NCI-H1930 (cell line): ENCODE measurements at places on chromosomes 12 and 14.

- peak; percentile 82 for DNase-seq
Measured at GRCh38 chr12:52023182-52023975, 16.6 kb downstream of the TAMALIN start.

GRCh38 chr14:105102361-105102870 is 37.2 kb upstream of the GPR132 start:
- DNase-seq = no peak

DNA sequence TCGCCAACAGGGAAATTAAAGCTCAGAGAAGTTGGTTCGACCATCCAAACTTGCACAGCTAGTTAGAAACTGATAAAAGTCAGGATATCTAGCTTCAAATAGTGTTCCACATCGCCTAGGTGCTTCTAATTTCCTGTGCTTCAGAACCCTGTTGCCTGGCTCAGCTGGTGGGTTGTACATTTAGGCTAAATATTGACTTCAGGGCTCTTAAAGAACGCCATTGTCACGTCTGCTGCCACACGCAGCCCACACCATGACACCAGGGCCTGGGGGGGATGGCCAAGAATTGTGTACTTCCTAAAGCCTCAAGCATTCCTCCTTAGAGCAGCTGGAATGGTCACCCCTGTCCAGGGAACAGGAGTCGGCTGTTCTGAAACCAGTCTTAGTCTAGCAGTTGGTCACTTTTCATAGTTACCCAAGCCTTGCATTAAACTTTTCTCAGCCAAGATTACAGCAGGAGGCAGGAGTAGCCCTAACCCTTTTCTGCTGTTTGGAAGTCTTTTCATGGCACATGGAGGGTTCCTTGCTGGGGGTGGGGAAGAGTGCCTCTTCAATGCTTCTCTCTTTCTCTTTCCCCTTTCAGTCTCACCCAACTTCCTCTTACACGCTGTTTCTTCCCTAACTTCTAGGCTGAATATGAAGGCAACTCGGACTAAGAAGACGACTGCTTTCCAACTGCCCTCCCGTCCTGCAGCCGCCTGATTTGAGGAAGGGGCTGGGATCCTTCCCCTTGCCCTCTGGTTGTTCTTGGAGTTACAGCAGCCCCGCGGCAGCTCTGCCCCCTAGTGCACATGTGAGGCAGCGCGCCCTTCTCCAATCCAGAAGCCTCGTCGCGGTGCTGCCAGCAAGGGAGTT is 17.1 kb downstream of the FOS start:
- DNase-seq = peak; percentile 50

- no peak for DNase-seq
Measured at GRCh38 chr12:130639476-130640424, 76.3 kb downstream of the RIMBP2 start.

DNA sequence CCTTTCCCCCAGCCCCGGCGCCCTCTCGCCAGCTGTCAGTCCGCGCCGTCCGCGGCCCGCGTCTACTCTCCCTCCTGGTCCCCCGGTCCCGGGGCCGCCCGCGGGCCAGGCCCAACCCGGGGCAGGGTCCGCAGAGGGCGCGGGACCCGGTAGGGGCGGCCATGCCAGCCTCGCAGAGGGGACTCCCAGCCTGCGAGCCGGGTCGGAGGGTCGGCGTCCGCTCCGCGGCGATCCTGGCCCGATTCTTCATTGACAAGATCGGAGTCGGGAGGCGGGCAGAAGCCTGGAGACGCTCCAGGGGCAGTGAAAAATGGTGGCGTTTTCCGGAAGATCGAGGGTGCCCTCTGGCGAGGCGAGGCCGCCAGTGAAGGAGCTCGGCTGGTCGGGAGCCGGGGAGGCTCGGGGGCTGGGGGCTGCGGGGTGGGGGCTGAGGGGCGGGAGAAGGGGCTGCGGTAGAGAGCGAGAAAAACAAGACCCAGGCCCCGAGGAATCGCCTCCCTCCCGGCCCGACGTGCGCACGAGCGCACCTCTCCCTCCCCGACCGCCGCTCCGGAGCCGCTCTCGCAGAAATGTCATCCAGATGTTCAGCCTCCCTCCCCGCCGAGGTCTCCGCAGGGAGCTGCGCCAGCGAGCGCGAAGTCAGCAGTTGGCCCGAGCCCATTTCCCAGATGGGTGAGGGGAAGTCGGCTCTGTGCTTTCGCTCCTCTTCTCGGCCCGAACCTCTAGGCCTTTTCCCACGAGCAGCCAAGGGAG is 647 bp upstream of the TGFB3 start:
- DNase-seq = peak; percentile 73

- no peak for DNase-seq
Measured at GRCh38 chr14:65318636-65319506, 93.7 kb upstream of the FUT8 start.

DNA sequence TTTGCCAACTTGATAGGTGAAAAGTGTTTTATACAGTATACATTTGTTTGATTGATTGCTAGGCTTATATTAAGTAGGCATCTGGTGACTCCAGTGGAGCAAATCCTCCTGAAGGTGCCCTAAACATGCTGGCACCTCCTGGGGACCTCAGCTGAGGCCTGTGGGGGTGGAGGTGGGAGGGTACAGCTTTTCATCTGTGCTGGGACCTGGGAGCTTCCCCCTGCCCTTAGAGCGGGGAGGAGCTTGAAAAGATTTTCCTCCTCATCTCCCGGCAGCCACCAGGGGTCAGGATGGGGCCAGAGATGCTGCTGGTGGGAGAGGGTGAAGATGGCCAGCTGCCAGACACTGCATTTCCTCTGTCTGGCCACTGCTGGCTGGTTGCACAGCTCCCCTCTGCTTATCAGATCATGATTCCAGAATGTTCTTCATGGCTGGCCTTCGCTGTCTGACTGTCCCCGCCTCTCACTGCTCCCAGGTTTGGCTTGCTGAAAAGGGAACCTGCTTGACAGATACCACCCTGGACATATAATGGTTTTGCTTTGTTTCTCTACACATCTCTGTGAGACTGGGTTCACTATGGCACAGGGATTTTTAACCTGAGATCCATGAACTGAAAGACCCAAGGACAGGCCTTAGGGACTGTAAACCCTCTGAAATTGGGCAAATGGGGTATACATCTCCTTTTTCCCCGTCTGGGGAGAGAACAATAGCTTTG is 10.5 kb upstream of the JPH4 start:
- peak; percentile 64 for DNase-seq

DNA sequence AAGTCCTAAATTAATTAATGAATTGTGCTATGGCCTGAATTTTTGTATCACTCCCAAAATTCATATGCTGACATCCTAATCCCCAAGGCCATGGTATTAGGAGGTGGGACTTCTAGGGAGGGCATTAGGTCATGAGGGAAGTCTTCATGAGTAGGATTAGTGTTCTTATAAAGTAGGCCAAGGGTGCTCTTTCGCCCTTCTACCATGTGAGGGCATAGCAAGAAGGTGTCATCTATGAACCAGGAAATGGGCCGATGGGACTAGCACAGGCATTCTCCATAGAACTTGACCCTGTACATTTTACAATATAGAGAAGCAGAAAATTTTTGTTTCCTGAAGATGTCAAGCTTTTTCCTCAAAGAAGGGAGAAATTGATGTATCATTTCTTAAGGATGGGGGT is 12.5 kb downstream of the SYT10 start:
- no peak for DNase-seq

DNA sequence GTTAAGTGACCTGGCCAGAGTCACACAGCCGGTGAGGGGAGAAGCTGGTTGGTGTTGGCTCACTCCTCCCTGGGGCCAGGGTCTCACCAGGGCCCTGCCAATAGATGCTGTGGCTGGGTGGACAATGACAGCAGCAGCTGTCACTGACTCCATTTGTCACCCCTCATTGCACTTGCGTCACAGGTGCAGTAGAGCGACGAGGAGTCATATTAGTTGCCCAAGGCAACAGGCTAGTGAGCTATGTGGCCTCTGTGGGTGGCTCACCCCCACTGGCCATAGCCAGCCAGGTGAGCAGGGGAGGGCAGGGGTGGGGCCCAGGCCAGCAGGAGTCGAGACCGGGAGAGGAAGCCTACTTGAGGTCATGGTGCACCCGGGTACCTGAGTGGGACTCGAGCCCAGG is 9.7 kb downstream of the SLC25A47 start:
- DNase-seq = no peak

GRCh38 chr12:123055281-123055766 is 74.8 kb downstream of the ARL6IP4 start:
- DNase-seq = no peak

DNA sequence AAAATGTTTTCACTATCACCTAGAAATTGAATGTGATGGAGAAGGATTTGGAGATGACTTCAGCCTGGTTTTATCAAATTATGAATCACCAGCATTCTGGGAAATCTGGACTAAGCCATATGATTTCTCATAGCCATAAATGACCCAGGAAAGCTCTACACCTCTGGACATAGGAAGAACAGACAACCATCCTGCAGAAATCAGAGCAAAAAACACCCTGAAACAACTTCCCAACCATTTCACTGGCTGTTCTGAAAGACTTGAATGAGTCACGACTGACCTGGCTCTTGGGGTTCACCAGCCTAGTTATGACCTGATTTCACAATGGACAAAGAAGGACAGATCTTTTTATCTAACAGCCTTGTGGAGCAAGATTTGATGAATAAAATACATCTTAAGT is 123.8 kb downstream of the KCNH5 start:
- DNase-seq = no peak

- DNase-seq = no peak
Measured at GRCh38 chr12:104952816-104953215, 5.3 kb downstream of the SLC41A2 start.

- no peak for DNase-seq
Measured at GRCh38 chr14:94524093-94524492, 14.8 kb upstream of the SERPINA12 start.

GRCh38 chr14:61325166-61325565 is 3.8 kb downstream of the PRKCH start:
- no peak for DNase-seq

- no peak for DNase-seq
Measured at GRCh38 chr14:90288651-90289355, 32.5 kb downstream of the PSMC1 start.

DNA sequence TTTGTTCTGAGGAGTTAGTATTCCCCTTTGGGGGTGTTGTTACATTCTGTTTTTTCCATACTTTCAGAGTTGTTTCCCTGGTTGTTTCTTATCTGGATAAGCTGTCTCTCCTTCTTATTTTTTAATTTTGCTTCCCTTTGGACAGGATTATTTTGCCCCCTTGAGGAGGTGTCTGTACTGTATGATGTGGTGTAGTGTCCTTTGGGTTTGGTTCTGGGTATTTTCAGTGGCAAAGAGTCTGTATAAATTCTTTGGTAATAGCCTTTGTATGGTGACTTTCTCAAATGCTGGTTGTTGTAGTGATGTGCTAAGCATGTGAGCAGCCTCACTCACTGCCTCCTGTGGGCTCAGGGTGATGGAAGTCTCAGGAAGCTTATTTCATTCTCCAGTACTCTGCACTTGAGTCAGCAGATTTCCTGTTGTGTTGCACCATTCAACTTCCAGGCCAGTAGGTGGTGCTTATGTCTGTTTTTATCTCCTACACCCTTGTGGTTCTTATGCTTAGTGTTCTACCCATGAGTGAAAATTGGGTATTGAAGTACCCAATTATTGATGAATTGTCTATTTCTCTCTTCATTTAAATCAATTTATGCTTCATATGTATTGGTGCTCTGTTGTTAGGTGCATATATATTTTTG is 103.3 kb upstream of the PMCH start:
- DNase-seq = no peak

GRCh38 chr12:112252184-112252583 is 126.8 kb downstream of the TRAFD1 start:
- no peak for DNase-seq

DNA sequence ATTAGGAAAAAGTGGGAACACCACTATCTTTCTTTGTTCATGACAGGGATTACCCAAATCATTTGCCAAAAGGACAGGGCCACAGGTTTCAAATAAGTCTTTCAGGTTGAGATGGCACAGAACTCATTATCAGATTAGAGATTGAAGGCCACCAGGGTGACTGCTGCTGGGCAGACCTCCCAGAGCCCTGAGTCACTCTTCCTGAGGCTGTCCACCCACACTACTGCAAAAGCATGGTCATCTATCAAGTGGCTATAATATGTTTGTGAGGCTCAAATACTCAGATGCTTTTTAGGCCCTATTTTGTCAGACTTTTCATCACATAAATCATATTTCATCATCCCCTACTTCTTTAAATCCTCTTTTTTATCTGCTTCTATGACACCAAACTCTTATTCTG is 155.3 kb upstream of the CCDC196 start:
- no peak for DNase-seq

DNA sequence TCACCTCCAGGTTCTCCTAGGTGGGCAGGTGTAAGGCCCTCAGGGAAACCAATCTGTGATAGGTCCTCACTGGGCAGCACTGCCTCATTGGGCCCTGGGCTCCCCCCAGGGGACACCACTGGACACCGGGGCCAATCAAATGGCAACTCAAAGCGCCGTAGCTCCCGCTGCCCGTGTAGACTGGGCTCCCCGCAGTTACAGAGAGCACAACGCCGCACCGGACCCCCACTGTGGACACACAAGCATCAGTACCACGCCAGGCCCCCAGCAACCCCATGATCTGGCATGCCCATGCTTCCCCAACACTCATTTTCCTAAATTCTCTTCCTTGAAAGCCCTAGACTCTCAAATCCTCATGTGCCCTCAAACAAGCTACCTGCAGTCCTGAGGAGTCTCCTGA is 6.1 kb downstream of the KMT2D start:
- no peak for DNase-seq

GRCh38 chr12:122886851-122887818 is 8.8 kb downstream of the VPS37B start:
- DNase-seq = no peak

- DNase-seq = no peak
Measured at GRCh38 chr14:93049867-93050331, 65.8 kb downstream of the ITPK1 start.

DNA sequence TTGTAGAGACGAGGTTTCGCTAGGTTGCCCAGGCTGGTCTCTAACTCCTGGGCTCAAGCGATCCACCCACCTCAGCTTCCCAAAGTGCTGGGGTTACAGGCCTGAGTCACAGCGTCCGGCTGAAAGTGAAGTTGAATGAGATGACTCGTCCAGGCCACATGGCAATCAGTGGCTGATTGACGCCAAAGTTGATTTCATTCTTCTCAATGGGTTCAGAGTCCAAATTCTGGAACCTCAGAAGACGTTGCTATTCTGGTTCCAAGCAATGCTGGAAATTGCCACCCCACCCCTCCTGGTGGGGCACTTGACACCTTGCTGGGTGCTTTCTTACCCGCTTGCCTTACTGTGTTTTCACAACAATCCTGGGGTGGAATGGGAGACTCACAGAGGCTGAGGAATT is 14.9 kb downstream of the ABCB9 start:
- DNase-seq = no peak

DNA sequence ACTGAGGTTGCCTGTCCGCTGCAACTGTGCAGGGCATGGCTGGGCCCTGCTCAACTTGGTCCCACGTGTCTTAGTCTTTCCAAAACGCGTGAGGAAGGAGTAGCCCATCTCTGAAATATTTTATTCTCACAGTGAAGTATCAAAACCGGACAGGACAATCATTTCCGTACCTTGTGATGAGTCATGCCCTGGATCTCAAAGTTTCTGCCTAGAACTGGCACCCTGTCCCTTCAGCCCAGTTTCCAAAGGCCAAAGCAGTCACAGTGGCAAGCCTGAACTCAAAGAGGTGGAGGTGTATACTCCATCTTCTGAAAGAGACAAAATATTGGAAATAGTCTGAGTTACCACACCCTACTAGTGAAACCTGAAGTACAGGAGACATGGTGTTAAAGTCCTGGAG is 28.5 kb upstream of the SRGAP1 start:
- DNase-seq = no peak
